H1 (cell line): ENCODE measurements at places on chromosomes 5 and 9. TPM values are rescaled to one million over a fixed set of nuclear protein-coding genes. Genes with fewer than 3 reads are reported as not detected.

- H3K36me3 ChIP-seq: no peaks in the 10 kb centered on the region
- no peaks in the 10 kb centered on the region for H3K4me1 ChIP-seq
- no peak overlapping the region for H3K27ac ChIP-seq
- no peaks in the 10 kb centered on the region for H3K27me3 ChIP-seq
- no peak overlapping the region for H3K4me3 ChIP-seq
- DNase-seq: no peak
These were observed 29.6 kb upstream of the RANBP17 start for GRCh38 chr5:170832241-170832640.

- DNase-seq: no peak
- no peak overlapping the region for H3K4me3 ChIP-seq
- H3K36me3 ChIP-seq: no peaks in the 10 kb centered on the region
- no peaks in the 10 kb centered on the region for H3K4me1 ChIP-seq
- H3K27ac ChIP-seq: no peak overlapping the region
These were observed 166.3 kb downstream of the ATP10B start for GRCh38 chr5:160685695-160686094.

DNA sequence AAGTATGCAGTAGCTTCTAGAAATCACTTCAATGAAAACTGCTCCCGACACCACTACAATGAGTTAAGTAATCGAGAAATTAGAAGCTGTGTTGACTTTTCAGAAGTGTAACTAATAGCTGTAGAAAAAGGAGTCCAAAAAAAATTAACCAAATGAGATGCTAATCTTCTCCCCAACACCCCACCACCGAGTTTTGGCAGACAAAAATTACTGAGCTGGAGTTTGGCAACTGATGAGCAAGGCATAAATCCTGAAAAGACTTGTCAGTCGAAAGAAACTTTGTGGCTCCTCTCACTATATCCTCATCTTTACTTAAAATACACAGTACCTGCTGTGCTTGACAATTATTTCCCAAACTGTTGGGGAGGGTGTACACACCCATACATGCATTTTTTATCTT lies 191.9 kb downstream of the EBF1 start:
- no peaks in the 10 kb centered on the region for H3K27me3 ChIP-seq
- H3K36me3 ChIP-seq: no peaks in the 10 kb centered on the region

GRCh38 chr9:3526997-3527940 lies 1.5 kb upstream of the RFX3 start:
- peak; percentile 52 for DNase-seq
- H3K4me3 ChIP-seq: peak overlapping the region; percentile 78
- H3K27ac ChIP-seq: peak overlapping the region; percentile 100
- peaks cover 4% of the 10 kb centered on the region for H3K4me1 ChIP-seq

GRCh38 chr9:81558091-81558830 lies 131.1 kb downstream of the TLE1 start:
- H3K36me3 ChIP-seq: no peaks in the 10 kb centered on the region
- no peak overlapping the region for H3K4me3 ChIP-seq
- no peak for DNase-seq
- peaks cover 5% of the 10 kb centered on the region for H3K4me1 ChIP-seq
- H3K27ac ChIP-seq: no peak overlapping the region

DNA sequence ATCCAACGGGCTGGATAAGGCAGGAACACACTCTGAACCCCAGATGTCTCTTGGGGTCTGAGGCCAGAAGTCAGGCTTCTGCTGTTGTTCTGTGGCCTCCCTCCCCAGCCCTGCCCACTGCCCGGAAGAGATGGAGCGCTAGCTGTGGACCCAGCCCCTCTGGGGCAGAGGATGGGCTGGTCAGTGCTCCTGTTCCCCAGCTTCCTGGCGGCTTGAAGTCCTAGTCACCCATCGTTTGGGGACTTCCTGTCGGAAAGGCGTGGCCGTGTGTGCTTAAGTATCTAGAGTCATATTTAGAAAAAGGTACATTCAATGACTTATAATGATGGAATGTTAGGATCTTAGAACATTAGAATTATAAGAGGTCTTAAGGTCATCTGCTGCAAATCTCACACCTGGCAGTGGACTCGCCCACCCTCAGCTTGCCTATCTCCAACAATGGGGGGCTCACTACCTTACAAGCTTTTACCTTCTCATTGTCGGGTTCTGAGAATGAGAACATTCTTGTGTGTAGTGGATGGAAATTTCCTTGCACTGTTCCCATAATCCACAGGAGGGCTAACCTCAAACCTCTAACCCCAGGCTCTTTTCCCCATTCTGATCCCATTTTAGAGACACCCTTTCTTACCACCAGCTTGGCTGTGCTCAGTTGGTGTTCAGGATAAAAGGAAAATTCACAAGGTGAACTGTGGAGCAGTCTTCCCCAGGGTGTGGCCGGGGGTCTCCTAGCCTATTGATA lies 13.4 kb upstream of the AIF1L start:
- no peak overlapping the region for H3K27ac ChIP-seq
- H3K4me3 ChIP-seq: no peak overlapping the region
- H3K36me3 ChIP-seq: no peaks in the 10 kb centered on the region
- H3K4me1 ChIP-seq: no peaks in the 10 kb centered on the region
- no peaks in the 10 kb centered on the region for H3K27me3 ChIP-seq
- DNase-seq: no peak

DNA sequence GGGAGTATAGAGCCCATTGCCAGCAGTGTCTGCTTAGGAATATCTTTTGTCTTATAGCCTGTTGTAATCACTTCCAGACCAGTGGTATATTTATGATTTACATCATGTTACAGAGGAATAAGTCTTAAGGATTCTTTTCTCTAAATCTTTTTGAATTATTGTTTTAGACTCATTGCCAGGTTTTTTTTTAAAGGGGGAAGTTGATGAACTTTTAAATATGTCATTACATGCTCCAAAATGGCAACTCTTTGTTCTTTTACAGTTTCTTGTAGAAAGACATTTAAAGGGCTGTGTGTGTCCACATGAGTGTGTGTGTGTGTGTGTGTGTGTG lies 59.4 kb upstream of the NFIB start:
- no peak overlapping the region for H3K4me3 ChIP-seq
- no peaks in the 10 kb centered on the region for H3K27me3 ChIP-seq
- no peaks in the 10 kb centered on the region for H3K36me3 ChIP-seq
- H3K27ac ChIP-seq: no peak overlapping the region
- no peak for DNase-seq
- H3K4me1 ChIP-seq: peaks cover 6% of the 10 kb centered on the region

GRCh38 chr9:92468206-92468605 lies 14.1 kb downstream of the ASPN start:
- no peaks in the 10 kb centered on the region for H3K36me3 ChIP-seq
- no peaks in the 10 kb centered on the region for H3K27me3 ChIP-seq
- no peak overlapping the region for H3K27ac ChIP-seq
- DNase-seq: no peak
- H3K4me1 ChIP-seq: no peaks in the 10 kb centered on the region

- no peak for DNase-seq
- H3K27me3 ChIP-seq: no peaks in the 10 kb centered on the region
- no peak overlapping the region for H3K4me3 ChIP-seq
- no peaks in the 10 kb centered on the region; the same call in 1 of the 2 replicates for H3K4me1 ChIP-seq
- no peaks in the 10 kb centered on the region for H3K36me3 ChIP-seq
- H3K27ac ChIP-seq: no peak overlapping the region
These were observed 136.6 kb downstream of the GAPVD1 start for GRCh38 chr9:125398243-125398642.

DNA sequence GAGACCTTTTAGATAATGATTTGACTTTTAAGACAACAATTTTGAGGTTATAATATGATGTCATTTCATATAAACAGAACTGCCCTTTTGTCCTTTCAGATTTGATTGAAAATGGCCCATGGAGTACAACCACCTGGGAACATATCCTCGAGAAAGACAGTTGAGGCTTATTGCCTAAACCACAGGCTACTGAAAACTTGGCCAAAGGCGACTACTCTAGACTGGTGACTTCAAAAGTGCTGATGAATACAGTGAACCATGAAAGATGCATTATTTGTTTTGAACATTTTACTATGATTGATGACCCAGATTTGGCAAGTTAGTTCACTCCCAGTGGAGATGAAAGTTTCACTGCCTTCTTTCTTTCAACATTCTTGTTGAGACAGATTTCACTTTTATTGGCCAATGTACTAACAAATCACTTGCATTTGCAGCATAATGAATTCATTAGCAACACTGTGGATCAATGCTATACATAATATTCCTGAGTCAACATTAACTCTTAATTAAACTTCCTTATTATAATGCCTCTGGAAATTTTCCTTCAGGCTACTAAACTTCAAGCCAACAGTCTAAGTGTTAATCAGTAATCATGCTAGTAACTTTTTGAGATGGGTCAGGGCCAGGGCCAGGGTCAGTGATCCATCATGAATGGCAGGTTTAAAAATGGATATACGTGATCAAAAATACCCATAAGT lies 480.3 kb downstream of the RAB3C start:
- no peak overlapping the region for H3K4me3 ChIP-seq
- no peaks in the 10 kb centered on the region for H3K27me3 ChIP-seq
- no peaks in the 10 kb centered on the region for H3K36me3 ChIP-seq
- DNase-seq: no peak
- H3K4me1 ChIP-seq: no peaks in the 10 kb centered on the region

DNA sequence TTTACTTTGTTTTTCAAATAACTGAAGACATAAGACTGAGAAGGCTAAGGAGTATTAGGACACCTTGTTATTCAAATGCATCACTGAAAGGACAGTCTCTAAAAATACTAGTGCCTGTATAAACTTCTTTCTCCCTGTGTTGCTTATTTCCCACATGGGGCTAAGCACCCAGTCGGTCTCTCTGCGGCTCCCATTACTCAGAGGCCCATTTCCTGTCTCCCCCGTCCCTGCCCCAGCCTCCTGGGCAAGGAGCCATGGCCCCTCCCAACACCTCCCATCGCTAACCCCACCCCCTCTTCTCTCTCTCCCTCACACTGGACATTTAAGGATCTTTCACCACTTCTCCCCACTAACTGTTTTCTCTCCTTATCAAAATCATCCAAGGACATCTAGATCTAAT lies 81.9 kb downstream of the EBF1 start:
- no peaks in the 10 kb centered on the region for H3K27me3 ChIP-seq
- H3K4me1 ChIP-seq: no peaks in the 10 kb centered on the region
- no peak overlapping the region for H3K4me3 ChIP-seq
- no peak for DNase-seq

DNA sequence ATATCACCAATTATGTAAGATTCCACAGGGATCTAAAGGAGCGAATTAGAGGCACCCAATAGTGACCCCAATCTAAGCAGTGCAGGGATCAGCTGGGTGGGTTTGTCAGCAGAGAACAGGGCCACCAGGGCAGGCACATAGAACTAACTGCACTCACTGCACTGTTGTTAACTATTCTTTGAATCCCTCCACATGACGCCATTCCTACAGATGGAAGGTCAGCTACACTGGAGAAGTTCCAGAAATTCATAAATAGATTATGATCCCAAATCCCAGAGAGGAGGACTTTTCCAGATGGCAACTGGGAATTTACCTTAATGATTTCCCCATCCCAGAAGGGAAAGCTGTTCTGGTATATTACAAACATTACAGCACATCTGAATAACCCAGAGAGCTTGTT lies 84.2 kb downstream of the THBS4 start:
- H3K27ac ChIP-seq: no peak overlapping the region
- no peak overlapping the region for H3K4me3 ChIP-seq
- no peak for DNase-seq
- no peaks in the 10 kb centered on the region for H3K27me3 ChIP-seq
- no peaks in the 10 kb centered on the region for H3K36me3 ChIP-seq

DNA sequence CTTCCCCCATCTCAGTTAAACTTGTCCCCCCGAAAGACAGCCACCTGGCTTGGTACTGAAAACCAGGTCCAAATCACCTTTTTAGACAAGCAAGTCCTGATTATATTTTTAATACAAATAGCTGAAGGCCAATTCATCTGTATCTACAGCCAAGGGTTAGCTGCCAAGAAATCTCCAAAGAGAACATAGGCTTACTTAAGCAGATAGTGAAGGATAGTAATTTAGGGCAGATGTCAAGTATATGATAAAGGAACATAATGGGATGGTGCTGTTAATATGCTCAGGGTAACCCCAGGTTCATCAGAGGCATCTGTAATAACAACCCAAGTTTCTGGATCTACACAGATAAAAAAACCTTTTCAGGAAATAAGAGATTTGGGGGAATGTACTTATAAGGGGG lies 133.0 kb downstream of the EBF1 start:
- H3K27ac ChIP-seq: no peak overlapping the region
- H3K4me1 ChIP-seq: no peaks in the 10 kb centered on the region
- H3K27me3 ChIP-seq: 0 out of 2 replicates have a peak, but pooled peaks cover 3% of the 10 kb centered on the region
- no peak overlapping the region for H3K4me3 ChIP-seq
- H3K36me3 ChIP-seq: no peaks in the 10 kb centered on the region

ANKRD34B gene
- 5.3 and 6.3 TPM in 2 replicates for total RNA-seq

CCNB1 gene
- total RNA-seq: 338 and 342 TPM in 2 replicates

NIPAL4 gene
- total RNA-seq: 0.20 and 0.25 TPM in 2 replicates

FAM200C gene
- total RNA-seq: 6.2 and 7.3 TPM in 2 replicates
